GM23338 (cell line): ENCODE measurements at places on chromosomes 4 and X. TPM values are rescaled to one million over a fixed set of nuclear protein-coding genes. Genes with fewer than 3 reads are reported as not detected.

Gene ZAR1
- polyA plus RNA-seq = 0.14 and 0.27 TPM in 2 replicates

DNA sequence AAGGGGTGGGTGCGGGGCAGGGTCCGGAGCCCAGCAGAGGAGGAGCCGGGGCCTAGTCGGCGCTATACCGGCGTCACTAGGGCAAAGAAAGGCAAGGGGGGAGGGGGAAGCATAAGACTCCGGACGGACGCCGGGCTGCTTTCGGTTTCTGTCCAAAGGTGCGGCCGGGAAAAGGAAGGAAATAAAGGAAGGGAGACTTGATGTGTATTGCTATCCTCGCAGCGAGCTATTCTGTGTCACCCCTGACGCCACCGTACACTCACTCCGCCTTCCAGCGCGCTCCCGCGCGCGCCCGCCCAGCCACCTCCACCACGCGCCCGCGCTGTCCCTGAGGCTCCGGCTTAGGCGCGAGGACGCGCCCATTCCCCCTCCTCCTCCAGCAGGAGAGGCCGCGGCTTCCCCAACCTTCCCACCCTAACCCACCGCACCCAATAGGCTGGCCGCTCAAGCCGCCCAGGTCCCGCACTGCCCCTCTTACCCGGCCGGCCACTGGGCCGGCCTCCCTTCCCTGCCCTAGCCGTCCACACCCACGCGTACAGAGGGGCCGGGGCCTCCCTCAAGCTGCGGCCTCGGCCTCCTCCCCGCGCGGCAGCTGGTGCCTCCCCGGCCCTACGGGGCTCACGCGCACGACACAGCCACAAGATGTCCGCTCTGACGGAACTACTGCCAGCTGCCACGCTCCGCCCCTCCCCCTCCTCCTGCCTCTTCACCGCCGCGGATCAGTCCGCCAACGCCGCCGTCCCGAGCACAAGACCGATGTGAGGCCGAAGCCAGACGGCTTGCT, at the start of gene UBE2D3:
Gene UBE2D3 (minus strand): TSS at position 662 of the 784 bp plus-strand sequence. CDS start 1,043 bp downstream, outside the sequence.
- DNase-seq = peak; percentile 90

GRCh38 chr4:129043523-129043922, 49.8 kb downstream of the SCLT1 start:
- peak; percentile 6 for DNase-seq

Gene COL4A6
- polyA plus RNA-seq = 2.8 and 4.1 TPM in 2 replicates

DNA sequence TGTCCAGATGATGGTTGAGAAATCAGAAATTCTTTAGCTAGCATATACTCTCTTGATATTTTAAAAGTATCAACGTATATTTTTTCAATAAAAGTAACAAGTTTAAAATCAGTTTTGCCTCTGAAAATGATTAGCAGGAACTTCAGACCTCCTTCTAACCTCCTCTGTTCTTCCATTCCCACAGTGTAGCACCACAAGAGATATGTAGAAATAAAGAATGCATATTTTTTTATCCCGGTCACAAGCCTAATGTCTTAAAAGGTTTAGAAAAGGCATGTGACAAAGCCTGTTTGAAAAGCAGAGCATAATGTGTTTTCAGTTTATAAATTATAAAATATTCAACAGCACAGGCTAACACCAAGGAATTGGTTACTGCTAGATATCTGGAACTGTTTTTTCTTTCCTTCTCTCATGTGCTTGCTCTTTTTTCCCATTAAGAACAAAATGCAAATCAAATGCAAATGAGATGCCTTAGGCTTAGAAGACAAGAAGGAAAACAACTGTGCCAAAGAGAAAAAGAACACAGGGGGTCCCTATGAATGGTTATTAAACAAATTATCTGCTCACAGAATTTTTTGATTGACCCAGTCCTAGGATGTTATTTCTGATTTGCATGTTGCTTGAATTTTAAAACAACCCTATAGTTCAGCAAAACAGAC, 351.7 kb upstream of the FAM241A start:
- peak; percentile 28 for DNase-seq
